Activated CD4-positive, alpha-beta T cell treated with anti-CD3 and anti-CD28 coated beads, Interleukin-2, Interleukin-6, amounts not matched to agents 100 ng/mL and 50 ng/mL, durations not matched to agents 16 hours and 8 hours (primary cell): ENCODE measurements at places on chromosomes 7 and 10.

DNA sequence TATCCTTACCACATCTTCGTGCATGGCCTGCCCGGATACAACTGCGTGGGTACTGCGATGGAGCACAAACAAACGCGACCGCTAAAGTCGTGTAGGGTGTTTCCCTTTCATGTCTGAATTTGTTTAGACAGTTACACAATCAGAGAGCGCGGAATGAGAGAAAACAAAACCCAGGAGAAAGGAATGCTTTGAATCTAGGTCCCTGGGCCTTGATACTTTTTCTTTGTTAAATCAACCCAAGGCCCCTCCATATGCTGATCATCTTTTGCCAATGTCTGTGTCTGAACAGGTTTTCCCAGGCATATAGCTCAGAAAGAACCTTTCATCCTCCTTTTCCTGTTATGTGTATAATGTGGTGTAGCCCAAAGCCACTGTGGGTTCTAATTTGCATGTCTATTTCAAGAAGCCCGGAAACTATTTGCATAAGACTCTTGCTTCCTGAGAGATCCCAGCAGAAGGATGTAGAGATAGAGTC lies 145.8 kb downstream of the FRMD4A start:
- peak; percentile 75 for DNase-seq

DNA sequence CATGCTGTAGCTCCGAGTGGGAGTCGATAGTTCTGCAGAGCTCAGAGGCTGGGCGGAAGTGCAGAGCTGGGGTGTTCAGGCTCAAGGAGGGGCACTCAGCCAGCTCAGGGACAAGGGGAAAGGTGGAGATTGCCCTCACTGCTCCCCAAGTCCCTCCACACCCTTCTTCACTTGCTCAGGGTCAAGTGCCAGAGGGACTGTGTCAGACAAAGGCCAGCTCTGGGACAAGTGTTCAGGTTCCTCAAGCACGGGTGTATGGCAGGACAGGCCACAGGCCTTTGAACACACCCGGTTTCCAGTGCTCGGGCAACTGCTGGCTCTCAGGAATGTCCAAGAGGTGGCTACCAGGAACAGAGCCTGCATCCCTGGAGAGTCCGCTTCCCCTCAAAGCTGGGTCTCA lies 293.0 kb upstream of the PODXL start:
- DNase-seq: no peak

- no peak for DNase-seq
Observed at GRCh38 chr7:80428161-80429054, 83.5 kb downstream of the GNAT3 start.

- peak; percentile 95 for DNase-seq
Observed at GRCh38 chr10:75230600-75231038, 5.1 kb downstream of the COMTD1 start.

- no peak for DNase-seq
Observed at GRCh38 chr7:51228386-51228958, 88.1 kb downstream of the COBL start.
